ENCODE measurements at places on chromosomes 7 and 10.

DNA sequence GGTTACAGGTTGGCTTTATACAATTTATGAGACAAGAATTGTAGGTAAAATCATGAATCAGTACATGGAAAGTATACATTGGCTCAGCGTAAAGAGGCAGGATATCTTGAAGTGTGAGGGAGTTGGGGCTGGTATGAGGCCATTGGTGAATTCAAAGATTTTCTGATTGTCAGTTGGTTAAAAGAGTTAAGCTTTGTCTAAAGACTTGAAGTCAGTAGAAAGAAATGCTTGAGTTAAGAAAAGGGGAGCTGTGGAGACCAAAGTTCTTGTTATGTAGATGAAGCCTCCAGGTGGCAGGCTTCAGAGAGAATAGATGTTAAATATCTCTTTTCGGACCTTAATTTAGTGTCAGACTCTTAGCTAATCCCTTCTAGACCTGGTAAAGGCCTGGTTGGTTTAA, 341.0 kb downstream of the GALNT17 start:
- no peak for DNase-seq

- DNase-seq = no peak
These were observed 375.3 kb downstream of the DPP6 start for GRCh38 chr7:154427533-154427932.

DNA sequence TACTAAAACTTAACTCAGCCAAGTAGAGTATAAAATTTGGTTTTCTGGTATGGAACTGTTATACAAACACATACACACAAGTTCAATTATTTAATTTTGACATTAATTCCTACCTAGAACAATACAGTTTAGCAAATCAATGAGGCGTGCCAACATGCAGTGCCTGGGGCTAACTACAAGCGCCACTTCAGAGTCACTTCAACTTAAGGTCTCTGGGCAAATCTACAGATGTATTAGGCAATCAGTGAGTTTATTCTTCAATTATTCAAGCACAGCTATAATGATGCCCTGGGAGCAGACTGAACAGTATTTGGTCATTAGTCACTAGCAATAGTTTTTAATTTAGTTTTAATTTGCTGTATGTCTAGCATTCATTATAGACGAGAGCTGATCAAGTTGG, 51.6 kb downstream of the HIBADH start:
- no peak for DNase-seq

DNA sequence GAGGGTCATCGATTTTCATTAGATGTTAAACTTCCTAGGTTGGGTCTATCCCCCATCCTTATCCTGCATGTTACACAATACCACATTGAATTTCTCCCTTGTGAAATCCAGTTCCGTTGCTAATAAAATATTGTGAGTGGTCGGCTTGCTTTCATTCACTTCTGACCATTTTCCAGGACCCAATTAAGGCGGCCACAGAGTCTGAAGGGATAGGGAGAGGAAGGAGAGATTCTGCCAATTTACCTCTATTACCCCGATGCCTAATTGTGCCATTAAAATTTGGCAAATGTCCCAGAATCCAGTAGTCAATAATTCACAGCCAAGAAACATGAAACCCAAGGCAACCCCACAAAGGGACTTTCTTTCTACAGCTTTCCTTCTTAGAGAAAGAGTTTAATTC, 129.9 kb downstream of the IPMK start:
- DNase-seq = no peak

DNA sequence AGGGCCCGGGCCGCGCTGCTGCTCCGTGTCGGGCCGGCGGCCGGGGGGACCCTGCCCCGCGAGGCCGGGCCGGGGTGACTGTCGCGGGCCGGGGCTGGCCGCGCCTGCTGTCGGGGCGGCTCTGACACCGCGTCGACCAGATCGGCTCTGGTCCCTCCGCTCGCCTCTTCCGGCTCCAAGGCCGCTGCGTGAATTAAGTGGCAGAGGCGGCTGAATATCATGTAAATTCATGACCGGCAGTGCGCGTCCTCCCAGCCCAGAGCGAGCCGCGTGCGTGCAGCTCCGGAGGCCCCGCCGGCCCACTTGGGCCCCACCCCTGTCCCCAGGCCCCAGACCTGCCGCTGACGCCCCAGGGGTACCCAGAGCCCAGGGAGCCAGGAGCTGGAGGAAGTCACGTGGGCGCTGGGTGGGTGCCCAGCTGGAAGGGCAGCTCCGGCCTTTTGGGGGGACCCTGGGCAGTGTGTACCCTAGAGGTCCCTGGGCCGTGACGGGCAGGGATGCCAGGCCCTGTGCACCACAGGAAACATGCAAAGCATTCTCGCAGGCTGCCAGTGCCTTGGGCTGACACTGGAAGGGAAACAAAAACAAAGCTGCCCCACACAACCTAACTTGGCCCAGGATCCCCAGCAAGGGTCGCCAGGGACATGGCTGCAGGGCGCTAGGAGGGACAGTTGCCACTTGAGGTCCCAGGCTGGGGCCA, 584.0 kb upstream of the MKI67 start:
- DNase-seq = no peak

GRCh38 chr7:115040057-115040456, 118.2 kb downstream of the MDFIC start:
- DNase-seq = no peak

GRCh38 chr7:65477326-65477725, 103.7 kb downstream of the ZNF92 start:
- DNase-seq = no peak

DNA sequence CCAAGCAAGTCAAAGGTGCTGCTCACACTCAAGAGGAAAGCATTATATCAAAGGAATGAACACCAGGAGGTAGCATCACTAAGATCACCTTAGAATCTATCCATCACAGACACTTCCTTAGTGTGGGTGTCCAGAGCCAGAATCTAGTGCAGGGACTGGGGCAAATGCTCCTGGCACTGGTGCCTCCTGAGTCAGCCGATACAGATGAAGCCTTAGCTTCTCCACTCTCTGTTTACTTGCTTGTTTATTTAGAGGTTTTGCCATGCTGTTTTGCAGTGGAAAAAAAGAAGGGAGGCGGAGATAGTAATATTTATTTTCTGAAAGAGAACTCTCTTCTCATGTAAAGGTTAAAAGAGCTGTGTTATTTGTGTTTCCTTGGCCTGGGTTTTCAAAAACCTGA, 303.1 kb downstream of the WDR11 start:
- DNase-seq = no peak

GRCh38 chr10:118465300-118465874, 123.3 kb upstream of the FAM204A start:
- DNase-seq = no peak

- DNase-seq = no peak
These were observed 19.2 kb downstream of the LHPP start for GRCh38 chr10:124480860-124481259.

DNA sequence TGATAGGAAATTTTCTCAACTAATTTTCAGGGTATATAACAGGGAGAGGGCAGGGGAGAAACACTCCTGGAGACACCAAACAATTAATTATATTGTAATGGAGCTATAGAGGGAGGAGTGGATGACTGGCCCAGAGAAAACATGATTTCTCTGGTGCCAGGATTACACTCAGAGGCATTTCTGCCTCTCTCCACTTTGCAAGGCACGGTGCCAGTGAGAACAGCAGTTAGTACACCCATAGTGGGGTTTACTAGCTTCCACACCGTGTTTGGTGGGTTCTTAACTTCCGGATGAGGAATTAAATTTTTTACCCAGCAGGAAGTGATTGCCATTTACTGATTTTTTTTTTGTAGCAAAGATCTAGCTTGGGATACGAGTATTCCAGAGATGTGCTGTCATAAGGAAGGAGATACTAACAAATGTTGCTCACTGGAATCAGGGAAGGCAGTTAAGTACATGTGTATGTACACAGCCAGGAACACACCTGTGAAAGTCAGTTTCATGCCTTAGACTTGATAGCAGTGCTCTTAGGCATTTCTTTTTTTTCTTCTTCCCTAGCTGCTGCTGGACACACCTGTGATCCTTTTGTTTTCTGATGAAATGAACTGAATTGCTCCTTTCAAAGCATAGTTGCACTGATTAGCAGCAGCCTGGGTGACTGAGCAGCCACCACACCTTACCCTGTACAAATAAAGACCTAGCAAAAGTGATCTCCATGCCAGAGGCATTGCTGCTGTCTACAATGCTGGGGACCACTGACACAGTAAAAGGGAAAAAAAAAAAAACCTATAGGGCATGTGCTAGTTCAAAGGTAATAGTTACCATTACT, 58.1 kb downstream of the POLL start:
- DNase-seq = no peak

DNA sequence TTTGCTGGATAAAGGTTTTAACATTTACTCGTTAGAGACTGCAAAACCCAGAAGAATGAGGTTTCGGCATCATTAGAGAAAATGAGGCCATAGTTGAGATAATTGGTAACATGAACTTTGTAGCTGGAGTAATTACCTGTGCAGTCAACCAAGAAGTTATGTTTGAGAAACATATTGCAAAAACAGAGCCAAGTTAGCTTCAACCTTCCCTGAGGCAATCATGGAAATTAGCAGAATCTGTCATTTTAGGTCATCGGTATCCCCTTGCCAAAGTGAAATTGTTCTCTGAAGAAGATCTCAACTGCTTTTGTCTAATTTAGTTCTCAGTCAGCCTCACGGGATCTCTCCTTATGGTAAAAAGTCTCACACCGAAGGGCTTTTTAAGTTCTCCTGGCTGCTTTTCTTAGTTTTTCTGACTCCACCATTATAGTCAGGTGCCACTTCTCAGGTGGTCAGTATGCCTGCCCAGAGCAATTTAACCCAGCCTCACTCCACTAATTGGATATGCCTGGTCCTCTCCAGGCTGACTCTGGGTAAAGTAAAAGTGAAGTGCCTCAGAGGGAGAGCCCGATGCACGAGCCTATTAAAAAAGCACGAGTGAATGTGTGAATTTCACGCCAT, 52.5 kb downstream of the NRCAM start:
- DNase-seq = no peak

DNA sequence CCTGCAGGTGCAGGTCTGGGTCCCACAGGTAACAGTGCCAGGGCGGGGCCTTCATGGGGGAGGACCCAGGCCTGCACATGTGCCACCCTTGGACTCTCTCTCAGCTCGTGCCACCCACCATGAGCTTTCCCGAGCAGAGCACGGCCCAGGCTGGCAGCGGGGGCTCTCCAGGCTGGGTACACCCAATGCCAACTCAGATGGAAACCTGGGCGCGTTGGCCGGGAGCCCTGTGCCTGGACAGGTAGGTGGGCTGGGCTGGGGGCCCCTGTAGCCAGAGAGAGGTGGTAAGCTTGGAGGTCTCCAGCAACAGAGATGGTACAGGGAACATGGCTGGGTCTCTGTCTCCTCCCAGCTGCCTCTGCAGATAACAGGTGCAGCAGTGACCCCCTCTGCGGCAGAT, 69.9 kb upstream of the ADARB2 start:
- DNase-seq = no peak

DNA sequence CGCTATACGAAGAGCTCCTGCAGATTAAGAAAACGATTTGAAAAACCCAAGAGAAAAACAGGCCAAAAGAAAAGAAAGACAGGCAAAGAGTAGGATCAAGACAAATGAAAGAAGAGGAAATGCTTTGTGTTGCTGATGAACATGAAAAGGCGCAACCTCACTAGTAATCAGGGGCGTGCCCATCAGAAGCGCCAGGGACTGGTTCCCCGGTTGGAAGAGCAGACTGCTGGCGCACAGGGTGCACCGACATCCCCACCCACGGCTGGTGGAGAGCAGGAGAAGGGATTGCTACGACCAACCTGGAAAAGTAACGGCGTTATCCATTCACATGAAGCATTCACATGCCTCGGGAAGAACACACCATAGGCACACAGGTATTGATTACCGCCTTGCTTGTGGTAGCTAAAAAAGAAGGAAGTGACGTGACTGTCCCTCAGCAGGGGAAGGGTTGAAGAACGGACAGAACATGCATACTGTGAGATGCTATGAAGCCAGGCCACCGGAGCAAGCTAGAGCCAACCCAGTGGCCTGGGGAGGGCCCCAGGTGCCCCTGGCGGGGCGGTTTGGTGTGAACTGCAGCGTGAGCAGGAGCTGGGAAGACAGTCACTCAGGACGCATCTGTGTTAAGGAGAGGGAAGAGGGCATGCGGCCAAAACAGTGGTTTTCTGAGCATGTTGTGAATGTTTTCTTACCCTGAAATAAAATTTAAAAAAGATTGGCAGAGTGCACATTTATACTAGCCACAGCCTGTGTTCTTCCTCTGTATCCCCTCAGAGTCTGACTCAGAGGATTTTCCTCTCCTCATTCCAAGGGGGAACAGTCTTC, 18.3 kb downstream of the AGAP3 start:
- no peak for DNase-seq

GRCh38 chr10:4514445-4515108, 311.4 kb upstream of the AKR1E2 start:
- DNase-seq = no peak

DNA sequence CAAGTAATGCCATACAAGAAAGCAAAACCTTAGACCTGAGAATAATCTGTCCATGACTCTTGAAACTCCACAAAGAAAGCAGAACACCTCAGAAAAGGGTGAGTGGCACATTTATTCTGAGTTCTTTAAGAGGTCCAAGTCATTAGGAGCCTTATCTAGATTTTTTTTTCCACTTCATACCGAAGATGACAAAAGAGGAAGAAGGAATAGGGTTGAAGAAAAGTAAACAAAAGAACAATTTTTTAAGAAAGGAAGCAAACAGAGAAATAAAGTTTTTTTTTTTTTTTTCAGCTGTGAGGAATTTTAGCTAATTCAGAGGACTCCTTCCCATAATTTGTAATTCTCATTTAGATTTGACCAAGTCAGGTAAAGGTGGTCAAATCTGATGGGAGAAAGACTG, 13.1 kb upstream of the MTPN start:
- no peak for DNase-seq

DNA sequence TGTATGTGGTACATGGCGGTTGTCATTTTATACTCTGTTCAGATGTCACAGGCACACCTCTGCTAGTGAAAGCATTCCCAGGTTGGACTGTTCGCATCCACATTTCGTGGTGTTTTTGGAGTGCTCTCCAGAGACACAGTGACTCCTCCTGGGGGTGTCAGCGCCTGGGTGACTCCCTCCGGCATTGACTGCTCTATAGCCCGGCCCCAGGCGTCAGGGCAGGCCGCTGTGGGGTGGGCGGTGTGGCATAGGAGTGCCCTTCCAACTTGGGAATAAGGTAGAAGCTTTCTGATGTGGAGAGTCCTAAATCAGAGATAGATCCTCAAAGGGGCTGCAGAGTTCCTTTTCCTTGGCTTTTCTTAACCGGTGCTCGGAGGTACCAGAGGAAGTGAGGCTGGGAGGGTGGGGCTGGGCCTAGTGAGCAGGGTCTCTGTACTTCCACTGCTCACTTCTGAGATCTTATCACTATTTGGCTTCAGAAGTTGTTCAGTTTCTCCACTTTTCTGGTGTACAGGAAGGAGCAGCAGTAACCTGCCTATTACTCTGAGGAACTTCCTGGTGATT, 32.3 kb downstream of the CCNY start:
- DNase-seq = no peak

- DNase-seq = no peak
These were observed 2.0 kb downstream of the GRIFIN start for GRCh38 chr7:2474224-2474623.
